ENCODE measurements at places on chromosomes 2 and 18.

DNA sequence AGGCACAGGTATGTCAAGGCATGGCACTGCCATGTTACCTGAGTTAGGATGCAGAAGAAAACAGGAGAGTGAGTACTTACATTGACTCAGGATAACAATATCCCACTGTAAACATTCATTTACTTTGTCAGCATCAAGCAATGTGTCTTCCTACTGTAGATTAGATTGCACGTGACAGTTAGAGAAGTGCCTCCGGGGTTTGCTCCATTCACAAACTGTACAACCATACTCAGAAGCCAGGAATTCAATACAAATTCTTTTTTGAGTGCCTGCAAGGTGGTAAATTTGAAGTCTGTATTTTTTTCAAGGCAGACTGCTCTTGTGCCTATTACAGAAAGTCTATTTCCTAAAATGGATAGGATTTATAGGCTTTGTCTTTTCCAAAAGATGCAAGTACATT is 34.1 kb downstream of the CDCA7 start:
- no peak for DNase-seq

DNA sequence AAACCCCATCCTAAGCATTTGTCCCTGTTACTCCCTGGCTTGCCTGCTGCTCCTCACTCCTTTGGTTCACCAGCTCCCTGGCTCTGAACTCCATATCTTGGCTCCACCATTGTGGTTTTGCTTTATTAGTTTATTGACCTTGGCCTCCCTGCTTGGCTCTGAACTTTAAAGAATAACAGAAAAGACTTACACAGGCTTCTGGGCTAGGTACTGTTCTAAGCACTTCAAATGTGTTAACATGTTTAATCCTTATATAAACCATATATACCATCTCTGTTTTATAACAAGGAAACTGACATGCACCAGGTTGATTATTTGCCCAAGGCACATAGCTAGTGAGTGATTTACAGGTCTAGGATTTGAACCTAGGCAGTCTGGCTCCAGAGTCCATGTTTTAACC is 149.7 kb upstream of the CAPN13 start:
- no peak for DNase-seq

- DNase-seq = no peak
These were observed 893.5 kb upstream of the KLHL29 start for GRCh38 chr2:22491442-22491841.

GRCh38 chr2:120764492-120764891 is 28.8 kb downstream of the GLI2 start:
- no peak for DNase-seq

DNA sequence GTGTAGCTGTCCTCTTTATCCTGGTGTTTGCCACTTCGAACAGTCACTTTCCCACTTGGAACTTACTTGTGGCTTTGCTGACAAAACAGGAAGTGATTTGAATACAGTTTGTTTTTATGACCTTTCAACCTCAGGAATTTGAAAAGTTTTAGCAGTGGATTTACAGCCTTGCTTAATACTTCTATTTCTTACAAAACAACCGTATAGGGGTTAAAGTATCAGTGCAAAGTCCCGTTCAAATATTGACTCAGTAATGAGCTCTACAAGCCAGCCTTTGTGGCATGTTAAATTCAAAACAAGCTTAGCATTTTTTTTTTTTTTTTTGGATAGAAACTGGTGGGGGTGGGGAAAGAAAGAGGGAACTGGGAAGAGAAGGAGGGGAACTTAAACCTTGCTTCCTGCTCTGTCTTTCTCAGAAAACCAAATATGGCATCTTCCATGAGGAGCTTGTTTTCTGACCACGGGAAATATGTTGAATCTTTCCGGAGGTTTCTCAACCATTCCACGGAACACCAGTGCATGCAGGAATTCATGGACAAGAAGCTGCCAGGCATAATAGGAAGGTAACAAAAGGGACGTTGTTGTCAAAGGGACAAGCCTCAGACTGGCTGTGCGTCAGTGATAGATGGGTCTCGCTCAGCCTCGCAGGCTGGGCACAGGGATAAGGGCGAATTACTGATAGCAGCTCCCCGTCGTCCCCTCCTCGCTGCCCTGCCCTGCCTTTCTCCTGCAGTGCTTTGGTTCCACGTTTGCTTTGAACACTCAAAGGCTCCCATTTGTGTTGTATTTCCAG is at the start of gene HNMT:
TSS of gene HNMT (plus strand) at position 408 of the 793 bp plus-strand sequence. CDS start at position 427, 19 bp downstream.
- no peak for DNase-seq

- no peak for DNase-seq
These were observed 828.6 kb downstream of the TRIB2 start for GRCh38 chr2:13545320-13545719.
